ENCODE measurements at places on chromosomes 11 and 22.
A peak's percentile ranks its signal among the peaks of the same experiment; 100 is the strongest.

DNA sequence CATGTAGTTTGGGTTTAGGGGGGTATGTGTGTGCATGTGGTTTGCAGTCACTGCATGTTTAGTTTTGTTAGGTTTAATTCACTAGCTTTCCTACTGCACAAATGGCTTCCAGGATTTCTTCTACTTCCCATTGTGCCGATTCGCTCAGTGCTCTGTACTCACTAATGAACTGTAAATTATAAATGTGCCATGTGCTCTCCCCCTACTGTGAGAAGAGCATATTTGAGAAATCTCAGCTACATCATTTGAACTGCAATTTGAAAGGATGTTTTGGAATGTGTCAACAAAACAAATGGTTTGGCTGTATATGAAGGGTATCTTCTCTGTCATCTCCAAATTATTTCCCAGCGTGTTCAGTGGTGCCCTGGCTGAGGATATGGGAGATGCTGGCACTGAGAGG is 28.1 kb downstream of the CYB5R2 start:
- no peak for DNase-seq

- DNase-seq: no peak
Measured at GRCh38 chr11:26805001-26805400, 83.1 kb upstream of the SLC5A12 start.

DNA sequence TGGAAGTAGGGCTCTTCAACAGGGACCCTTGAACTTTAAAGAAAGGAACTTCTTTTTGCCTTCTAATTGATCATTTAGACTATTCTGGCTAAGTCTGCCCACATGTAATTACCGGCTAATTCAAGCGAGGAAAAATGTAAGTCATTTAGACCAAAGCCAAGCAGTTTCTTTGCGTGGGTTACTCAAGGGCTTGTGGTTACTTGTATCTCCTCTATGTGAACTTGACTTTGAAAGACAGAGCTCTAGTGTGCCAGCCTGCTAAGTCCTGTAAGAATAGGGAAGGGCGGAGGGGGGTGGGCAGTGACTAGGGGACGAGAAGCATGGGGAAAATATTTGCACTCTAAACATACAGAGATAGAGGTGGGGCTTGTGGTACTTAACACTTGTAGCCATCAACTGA is 145.2 kb upstream of the TEAD1 start:
- no peak for DNase-seq

- DNase-seq: peak; percentile 75
Measured at GRCh38 chr11:101915791-101916291, 481 bp downstream of the ANGPTL5 start.

GRCh38 chr22:38886333-38886732 is 14.3 kb upstream of the CBX6 start:
- no peak for DNase-seq

- no peak for DNase-seq
Measured at GRCh38 chr11:86464509-86465221, 90.0 kb downstream of the CCDC81 start.

DNA sequence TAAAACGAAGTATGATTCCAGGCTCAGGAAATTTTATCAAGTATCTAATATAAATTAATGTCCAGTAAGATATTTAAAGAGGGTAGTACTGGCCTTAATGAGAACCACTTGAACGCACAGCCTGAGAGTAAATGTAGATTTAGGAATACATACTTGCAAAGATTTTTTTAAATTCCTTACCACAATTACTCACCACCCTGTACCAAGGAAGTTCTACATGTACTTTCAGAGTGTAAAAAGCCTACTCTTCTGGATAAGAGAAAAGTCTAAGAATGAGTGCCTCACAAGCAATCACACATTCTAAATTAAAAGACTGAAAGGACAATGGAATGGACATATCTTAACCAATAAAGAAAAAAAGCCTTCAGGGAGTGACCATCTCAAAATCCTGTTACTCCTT is 697.4 kb downstream of the DLG2 start:
- DNase-seq: no peak

DNA sequence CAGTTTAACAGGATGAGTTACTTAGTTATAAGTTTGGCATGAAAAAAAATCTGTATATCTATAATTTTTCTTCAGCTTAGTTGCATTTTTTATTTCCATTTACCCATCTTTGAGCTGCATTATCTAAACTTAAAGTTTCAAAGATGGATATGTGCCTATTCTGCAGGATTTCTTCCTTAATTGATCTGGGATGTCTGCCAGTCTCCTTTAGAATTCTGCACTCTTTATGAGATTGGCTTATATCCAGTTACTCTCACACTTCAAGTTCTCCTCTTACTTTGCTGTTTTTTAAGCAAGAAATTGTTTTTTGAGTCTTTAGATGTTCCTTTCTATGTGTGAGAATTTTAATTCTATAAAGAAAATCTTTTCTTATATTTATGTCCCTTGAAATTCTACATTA is 5.1 kb upstream of the PDGFD start:
- DNase-seq: no peak

- DNase-seq: peak; percentile 83
Measured at GRCh38 chr11:69088676-69089146, 40.0 kb downstream of the TPCN2 start.

DNA sequence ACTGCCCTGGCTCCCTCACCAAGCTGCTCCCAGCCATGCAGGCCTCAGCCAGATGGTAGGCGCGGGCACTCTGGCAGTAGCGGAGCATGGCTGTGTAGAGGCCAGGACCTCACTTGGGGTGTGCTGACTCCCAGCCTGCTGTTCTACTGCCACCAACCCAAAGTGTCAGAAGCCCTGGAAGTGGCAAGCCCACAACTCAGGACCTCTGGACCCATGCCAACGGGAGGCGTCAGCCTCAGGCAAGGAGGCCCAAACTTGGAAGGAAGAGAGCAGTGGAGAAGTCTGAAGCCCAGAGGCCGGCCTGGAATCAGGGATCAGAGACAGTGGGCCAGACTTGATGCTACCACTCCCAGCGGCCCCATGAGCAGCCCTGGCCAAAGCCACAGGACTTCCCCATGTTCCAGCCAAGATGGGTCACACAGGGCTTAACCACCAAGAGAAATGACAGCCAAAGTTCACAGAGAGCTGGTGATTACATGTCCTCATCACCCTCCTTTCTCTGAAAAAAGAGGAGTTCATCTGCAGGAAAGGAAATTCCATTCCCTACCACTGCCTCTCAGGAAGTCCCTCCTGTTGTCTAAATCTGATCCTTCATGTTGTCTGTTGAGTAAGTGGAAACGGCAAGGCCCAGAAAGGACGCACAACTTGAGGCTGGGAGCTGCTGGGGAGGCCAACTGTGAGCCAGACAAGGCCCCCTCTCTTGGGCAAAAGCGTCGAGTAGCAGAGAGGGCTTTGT is 4.4 kb downstream of the ARRB1 start:
- peak; percentile 62 for DNase-seq

Measured in fibroblast of pulmonary artery (primary cell).